ENCODE measurements at places on chromosomes 7 and 10. TPM values are rescaled to one million over a fixed set of nuclear protein-coding genes. Genes with fewer than 3 reads are reported as not detected.

Gene ACSM6
- not detected for total RNA-seq

Gene LRMDA
- total RNA-seq: 1.2 TPM

Gene UCN3
- not detected for total RNA-seq

Gene POLR1F
- 6.7 TPM for total RNA-seq

Gene BAIAP2L1
- 4.4 TPM for total RNA-seq

Gene SLIT1
- not detected for total RNA-seq

Gene GPR141
- not detected for total RNA-seq

Gene FKBP6
- total RNA-seq: not detected

Gene APBB1IP
- total RNA-seq: 8.4 TPM

Gene ELN
- total RNA-seq: 20.8 TPM

Gene SPDYE9
- total RNA-seq: not detected

Gene DRGX
- not detected for total RNA-seq

Gene ITPRID1
- not detected for total RNA-seq

Gene CTNNA3
- not detected for total RNA-seq

Gene NSUN5
- 15.5 TPM for total RNA-seq

Gene WDFY4
- total RNA-seq: not detected

Gene MEST
- total RNA-seq: 56.7 TPM

Gene TDRD1
- total RNA-seq: 1.7 TPM

Gene MINDY4
- 9.5 TPM for total RNA-seq

Gene SEMA3E
- total RNA-seq: 0.15 TPM

Gene PLAC9
- 116 TPM for total RNA-seq

Gene OIT3
- total RNA-seq: not detected

Gene EPHA1
- total RNA-seq: not detected

Gene GPRIN2
- not detected for total RNA-seq

Gene COL26A1
- total RNA-seq: not detected

Gene CDK14
- total RNA-seq: 23.0 TPM

Gene LRGUK
- not detected for total RNA-seq

Gene UBE2D4
- total RNA-seq: 10.6 TPM

Gene ZNF239
- total RNA-seq: 5.0 TPM

Gene SPDYE16
- not detected for total RNA-seq

Gene PCLO
- total RNA-seq: not detected

Gene ETV1
- total RNA-seq: 9.0 TPM

Gene ATOH7
- not detected for total RNA-seq

Gene FKBP9
- 178 TPM for total RNA-seq

Gene GATA3
- total RNA-seq: 0.34 TPM

Gene ANKRD61
- not detected for total RNA-seq

Gene ZNF467
- total RNA-seq: 8.5 TPM

Gene NPSR1
- total RNA-seq: not detected

Gene PIP
- total RNA-seq: not detected

Gene GRID2IP
- total RNA-seq: not detected

Gene SLC4A2
- 53.1 TPM for total RNA-seq

Gene TYW1B
- 0.88 TPM for total RNA-seq

Gene RBP4
- total RNA-seq: 6.4 TPM

Gene HABP2
- not detected for total RNA-seq

Gene CALHM2
- total RNA-seq: 125 TPM

Gene ABCB4
- not detected for total RNA-seq

Gene HMX2
- total RNA-seq: not detected

Gene SUGCT
- total RNA-seq: 4.3 TPM

Gene ADGRA1
- not detected for total RNA-seq

Gene SFTPA1
- not detected for total RNA-seq

Gene LHFPL3
- not detected for total RNA-seq

Gene CC2D2B
- total RNA-seq: not detected

Gene STEAP2
- total RNA-seq: 25.8 TPM

Gene LIMK1
- 19.5 TPM for total RNA-seq

Gene TAS2R3
- total RNA-seq: 0.54 TPM

Gene POU6F2
- total RNA-seq: not detected

Data from cardiac ventricle fibroblast (primary cell).